ENCODE measurements at places on chromosomes 7 and 10.

- no peak for DNase-seq
Measured at GRCh38 chr10:79264942-79265341, 82.3 kb upstream of the PPIF start.

DNA sequence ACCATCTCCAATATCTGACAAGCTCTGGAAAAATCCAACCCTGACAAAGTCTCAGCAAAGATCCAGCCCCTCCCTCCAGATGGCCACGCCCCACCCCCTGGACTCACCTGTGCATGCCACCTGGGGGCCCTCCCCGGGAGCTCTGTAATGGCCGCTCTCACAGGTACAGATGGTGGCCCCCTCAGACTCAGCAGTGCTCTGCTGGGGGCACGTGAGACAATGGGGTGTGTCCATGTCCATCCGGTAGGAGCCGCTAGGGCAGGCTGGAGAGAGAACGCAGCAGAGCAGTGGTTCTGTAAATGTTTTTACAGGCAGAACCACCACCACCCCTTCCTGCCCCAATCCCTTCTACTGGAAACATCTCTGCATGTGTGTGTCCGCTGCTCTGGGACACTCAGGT, 9.5 kb downstream of the EPHA1 start:
- no peak for DNase-seq

- no peak for DNase-seq
Measured at GRCh38 chr10:13751191-13751764, 164.5 kb downstream of the PRPF18 start.

DNA sequence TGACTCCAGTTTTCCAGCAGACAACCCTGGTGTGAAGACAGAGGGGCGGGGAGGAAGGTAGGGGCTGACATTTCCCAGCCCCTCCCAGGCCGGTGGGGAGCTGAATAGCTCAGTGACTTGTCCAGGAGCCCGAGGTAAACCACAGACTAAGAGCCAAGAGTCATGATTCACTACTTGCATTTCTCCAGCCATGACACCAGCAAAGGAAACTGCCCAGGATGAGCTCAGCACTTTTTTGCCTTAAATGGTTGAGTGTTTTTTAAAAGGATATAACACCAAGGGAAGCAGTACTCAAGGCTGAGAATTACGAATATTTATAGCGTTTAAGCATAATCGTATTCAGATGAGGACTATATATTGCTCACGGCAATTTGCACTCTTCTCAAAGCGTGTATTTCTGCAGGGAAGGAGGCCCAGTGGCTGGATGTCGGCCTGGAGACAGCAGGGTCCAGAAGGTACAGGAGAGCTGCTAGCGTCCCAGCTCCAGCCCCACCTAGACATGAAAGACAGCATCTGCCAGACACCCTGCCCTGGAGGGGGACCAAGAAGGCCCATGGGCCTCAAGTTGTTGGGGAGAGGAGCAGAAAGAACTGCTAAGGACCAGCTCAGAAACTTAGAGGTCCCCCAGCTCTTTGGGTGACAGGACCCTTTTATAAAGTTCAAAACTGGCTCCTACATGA, 141.4 kb downstream of the GRID1 start:
- DNase-seq = no peak

DNA sequence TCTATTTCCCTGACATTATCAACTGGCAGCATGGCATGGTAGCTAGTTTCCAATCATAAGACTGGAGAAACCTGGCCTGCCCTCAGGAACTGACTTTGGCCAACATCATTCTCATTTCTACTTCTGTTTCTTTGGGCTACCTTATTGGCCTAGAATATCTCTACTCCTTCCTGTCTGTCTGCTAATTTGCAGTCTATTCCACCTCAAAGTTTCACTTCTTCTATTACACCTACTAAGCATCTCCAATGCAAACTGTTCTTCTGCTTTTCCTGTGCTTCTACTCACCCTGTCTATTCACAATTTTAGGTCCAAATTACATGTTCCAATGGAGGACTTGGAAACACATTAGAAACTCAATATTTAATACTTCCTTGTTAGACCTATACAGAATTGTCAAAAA, 65.6 kb downstream of the ZNF503 start:
- DNase-seq = no peak
